Pericardium fibroblast (primary cell): ENCODE measurements at places on chromosomes 2 and 18. TPM values are rescaled to one million over a fixed set of nuclear protein-coding genes. Genes with fewer than 3 reads are reported as not detected.

The TMEM178A gene
- 1.2 and 2.2 TPM in 2 replicates for total RNA-seq

The CFAP65 gene
- total RNA-seq: not detected in 2 replicates

The SAG gene
- total RNA-seq: not detected in 2 replicates

The XIRP2 gene
- total RNA-seq: 0.09 TPM in 1 of 2 replicates, not detected in the other

The GRB14 gene
- total RNA-seq: 1.4 and 2.3 TPM in 2 replicates

The CD8B2 gene
- not detected in 2 replicates for total RNA-seq
